ENCODE measurements at places on chromosomes 6 and 20. TPM values are rescaled to one million over a fixed set of nuclear protein-coding genes. Genes with fewer than 3 reads are reported as not detected.

The OGFR gene
- total RNA-seq, result 24.1 TPM

The MCHR2 gene
- not detected for total RNA-seq

The SYTL3 gene
- total RNA-seq, result 1.4 TPM

The HLA-DQA2 gene
- total RNA-seq, result not detected

The RPN2 gene
- total RNA-seq, result 241 TPM

The TFEB gene
- total RNA-seq, result 6.3 TPM

The UQCC2 gene
- total RNA-seq, result 33.9 TPM

The SPATS1 gene
- not detected for total RNA-seq

The SLC35D3 gene
- not detected for total RNA-seq

The RNF146 gene
- 37.7 TPM for total RNA-seq

The TMEM244 gene
- total RNA-seq, result not detected

The SLC13A3 gene
- 1.3 TPM for total RNA-seq

The PPP1R3G gene
- 1.3 TPM for total RNA-seq

The MEA1 gene
- 67.0 TPM for total RNA-seq

The FUT9 gene
- not detected for total RNA-seq

The CGAS gene
- total RNA-seq, result 3.7 TPM

The FBXO9 gene
- total RNA-seq, result 25.9 TPM

The VSTM2L gene
- total RNA-seq, result 2.9 TPM

The FAM135A gene
- total RNA-seq, result 6.0 TPM

The FAM120B gene
- 10.1 TPM for total RNA-seq

The TP53TG5 gene
- total RNA-seq, result 0.12 TPM

The TAGAP gene
- not detected for total RNA-seq

The GSTA2 gene
- not detected for total RNA-seq

The IP6K3 gene
- total RNA-seq, result not detected

The WFDC11 gene
- total RNA-seq, result not detected

The LTB gene
- total RNA-seq, result not detected

The TCP11 gene
- not detected for total RNA-seq

The SUMO4 gene
- 0.70 TPM for total RNA-seq

The SPATA2 gene
- total RNA-seq, result 0.59 TPM

The DEFB118 gene
- not detected for total RNA-seq

The STMND1 gene
- not detected for total RNA-seq

The OPRL1 gene
- total RNA-seq, result 2.3 TPM

The GGTLC1 gene
- not detected for total RNA-seq

The C20orf96 gene
- total RNA-seq, result 1.1 TPM

The CST2 gene
- total RNA-seq, result not detected

The CCN6 gene
- not detected for total RNA-seq

The OOEP gene
- not detected for total RNA-seq

The TMEM74B gene
- not detected for total RNA-seq

The SMLR1 gene
- total RNA-seq, result not detected

The TFAP2A gene
- total RNA-seq, result 0.23 TPM

The BPIFA2 gene
- not detected for total RNA-seq

The FAM209B gene
- not detected for total RNA-seq

The ADIG gene
- total RNA-seq, result not detected

The SCRT2 gene
- not detected for total RNA-seq

The EFCAB8 gene
- total RNA-seq, result under 0.01 TPM

The C6orf163 gene
- 0.83 TPM for total RNA-seq

The RSPO4 gene
- not detected for total RNA-seq

The FBXO5 gene
- 0.82 TPM for total RNA-seq

The MUCL3 gene
- total RNA-seq, result not detected

The GPANK1 gene
- total RNA-seq, result 6.1 TPM

The JPH2 gene
- 1.1 TPM for total RNA-seq
